H54 (cell line): ENCODE measurements at places on chromosomes 5 and 9.

- no peak for DNase-seq
Observed at GRCh38 chr9:22379272-22379671, 67.4 kb upstream of the DMRTA1 start.

DNA sequence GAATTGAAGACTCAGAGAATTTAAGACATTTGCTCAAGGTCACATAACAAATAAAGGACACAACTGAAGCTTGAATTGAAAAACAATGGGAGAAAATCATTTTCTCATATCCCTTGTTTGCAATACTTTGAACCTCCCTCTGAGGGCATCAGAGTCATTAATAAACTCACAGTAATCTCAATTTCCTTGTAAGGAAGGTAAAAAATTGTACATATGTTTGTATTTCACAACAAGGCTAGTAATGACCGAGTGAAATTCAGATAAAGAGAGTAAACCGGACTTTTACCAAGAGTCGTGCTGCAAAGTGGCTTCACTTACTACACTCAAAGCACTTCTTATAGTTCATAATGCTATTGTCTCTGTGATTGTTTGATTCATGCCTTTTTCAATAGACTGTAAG is 665.0 kb downstream of the NR2F1-AS1 start:
- DNase-seq = no peak

DNA sequence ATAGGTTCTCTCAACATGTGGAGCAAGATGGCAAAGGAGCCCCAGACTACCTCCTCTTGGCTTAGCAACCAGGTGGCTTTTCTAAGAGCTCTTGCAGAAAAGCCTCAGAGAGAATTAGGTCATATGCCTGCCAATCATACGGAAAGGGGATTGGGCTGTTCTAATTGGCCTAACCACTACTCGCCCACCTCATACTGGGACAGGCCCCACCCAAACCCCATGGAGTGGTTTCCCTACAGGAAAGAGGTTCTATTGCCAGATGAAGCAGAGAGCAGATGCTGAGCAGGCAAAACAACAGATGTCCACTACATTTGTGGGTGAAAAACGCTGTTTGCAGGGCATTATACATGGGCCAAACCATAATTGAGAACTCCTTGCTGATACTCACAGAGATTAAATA is 29.0 kb downstream of the ABLIM3 start:
- no peak for DNase-seq

DNA sequence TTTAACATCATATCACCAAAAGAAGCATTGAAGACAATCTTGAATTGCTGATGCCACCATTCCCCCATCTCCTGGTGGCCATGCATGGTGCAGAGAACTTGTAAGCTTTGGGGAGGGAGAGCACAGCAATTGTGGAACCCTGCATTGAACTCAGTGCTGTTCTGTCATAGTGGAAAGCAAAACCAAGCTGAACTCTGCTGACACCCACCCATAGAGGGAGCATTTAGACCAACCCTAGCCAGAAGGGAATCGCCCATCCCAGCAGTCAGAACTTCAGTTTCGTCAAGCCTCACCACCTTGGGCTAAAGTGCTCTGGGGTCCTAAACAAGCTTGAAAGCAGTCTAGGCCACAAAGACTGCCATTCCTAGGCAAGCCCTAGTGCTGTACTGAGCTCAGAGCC is 37.4 kb upstream of the RUSC2 start:
- DNase-seq = no peak

GRCh38 chr5:143222287-143223231 is 180.9 kb downstream of the NR3C1 start:
- no peak for DNase-seq

GRCh38 chr9:81619353-81620001 is 69.9 kb downstream of the TLE1 start:
- peak; percentile 19 for DNase-seq

- peak; percentile 57 for DNase-seq
Observed at GRCh38 chr9:88197781-88198340, 59.6 kb upstream of the SPATA31C2 start.

DNA sequence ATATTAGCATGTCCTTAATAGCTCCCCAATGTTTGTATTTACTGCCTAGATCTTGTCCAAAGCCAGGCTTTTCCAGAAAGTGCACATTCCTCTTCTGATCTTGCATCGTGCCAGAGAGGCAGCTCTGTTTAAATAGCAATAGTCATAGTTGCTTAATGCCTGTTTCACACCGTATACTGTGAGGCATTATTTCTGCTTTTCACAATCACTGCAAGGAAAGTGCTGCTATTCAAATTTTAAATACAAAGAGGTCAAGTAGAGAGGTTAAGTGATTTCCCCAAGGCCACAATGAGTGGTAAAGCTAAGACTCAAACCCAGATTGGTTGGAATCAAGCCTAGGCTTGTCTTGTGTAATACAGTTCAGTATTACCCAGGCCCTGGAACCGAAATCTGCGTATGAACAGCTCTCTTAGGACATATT is 153.6 kb downstream of the SNX18 start:
- no peak for DNase-seq

GRCh38 chr5:20536341-20536740 is 548.3 kb upstream of the CDH18 start:
- DNase-seq = no peak

GRCh38 chr9:136078498-136079011 is 16.5 kb downstream of the NACC2 start:
- no peak for DNase-seq

GRCh38 chr5:90214991-90215390 is 194.6 kb downstream of the CETN3 start:
- DNase-seq = no peak

DNA sequence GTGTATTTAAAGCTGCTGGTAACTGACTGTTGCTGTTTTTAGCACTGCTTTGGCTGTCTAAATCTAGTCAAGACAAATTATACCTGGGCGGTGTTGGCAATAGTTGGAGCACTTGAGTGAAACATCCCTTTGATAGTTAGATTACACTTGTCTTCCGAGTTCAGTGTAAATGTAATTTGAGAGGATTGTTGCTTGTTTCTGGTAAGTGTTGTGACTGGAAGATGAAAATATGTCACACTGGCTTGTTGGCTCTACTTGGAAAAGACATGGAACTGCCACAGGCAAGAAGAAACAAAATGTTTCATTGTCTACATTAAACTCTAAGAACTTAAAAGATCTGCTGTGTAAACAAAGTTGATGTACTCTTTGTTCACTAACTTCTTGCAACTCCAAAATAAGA is 49.2 kb upstream of the PTPRD start:
- DNase-seq = no peak

- no peak for DNase-seq
Observed at GRCh38 chr5:50800410-50800809, 134.0 kb downstream of the PARP8 start.

DNA sequence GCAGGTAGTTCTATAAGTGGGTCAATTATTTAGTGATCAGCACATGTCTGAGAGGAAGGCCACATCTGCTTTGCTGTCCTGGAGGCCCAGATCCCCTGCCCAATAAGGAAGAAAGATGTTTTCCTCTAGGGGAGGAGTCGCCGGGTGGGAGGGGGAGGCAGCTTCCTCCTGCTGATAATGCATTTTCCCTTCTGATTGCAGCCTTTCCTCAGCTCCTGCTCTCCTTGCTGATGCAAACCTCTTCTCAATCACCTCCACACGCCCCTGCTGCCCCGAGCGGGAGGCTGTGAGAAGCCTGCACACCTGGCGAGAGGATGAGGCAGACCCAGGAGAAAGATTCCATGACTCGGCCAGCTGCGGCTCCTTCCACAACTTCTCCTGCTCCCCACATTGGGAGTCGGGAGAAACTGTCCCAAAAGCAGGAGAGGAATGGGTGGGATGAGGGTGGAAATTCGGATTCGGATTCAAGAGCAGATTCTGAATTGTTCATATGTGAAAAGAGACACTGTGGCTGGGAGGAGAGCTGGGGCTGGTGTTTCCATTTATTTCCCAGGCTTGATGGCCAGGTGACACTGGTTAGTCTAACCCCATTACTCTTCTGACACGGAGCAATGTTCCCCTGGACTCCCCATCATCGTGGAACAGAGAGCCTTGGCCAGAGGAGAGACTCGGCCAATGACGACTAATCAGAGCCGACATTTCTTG is 6.8 kb upstream of the NTNG2 start:
- no peak for DNase-seq

- no peak for DNase-seq
Observed at GRCh38 chr5:92401492-92401891, 1018.4 kb upstream of the ARRDC3 start.

DNA sequence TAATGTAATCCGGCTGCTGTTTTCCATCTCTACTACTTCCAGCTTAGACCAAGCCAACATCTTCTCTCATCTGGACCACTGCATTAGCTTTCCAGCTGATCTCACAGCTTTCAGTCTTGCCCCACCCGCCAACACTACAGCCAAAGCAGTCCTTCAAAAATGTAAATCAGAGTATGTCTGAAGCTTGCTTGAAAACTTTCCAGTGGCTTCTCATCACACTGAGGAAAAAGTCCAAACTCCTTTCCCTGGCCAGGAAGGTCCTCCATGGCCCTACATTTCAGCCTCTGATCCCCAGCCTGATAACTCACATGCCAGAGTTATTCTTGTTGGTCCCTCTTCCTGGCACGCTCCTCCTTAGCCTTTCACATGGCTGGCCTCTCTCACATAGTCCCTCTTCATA is 38.5 kb downstream of the TTC1 start:
- no peak for DNase-seq

- DNase-seq = no peak
Observed at GRCh38 chr5:5978501-5979376, 399.6 kb downstream of the MED10 start.

DNA sequence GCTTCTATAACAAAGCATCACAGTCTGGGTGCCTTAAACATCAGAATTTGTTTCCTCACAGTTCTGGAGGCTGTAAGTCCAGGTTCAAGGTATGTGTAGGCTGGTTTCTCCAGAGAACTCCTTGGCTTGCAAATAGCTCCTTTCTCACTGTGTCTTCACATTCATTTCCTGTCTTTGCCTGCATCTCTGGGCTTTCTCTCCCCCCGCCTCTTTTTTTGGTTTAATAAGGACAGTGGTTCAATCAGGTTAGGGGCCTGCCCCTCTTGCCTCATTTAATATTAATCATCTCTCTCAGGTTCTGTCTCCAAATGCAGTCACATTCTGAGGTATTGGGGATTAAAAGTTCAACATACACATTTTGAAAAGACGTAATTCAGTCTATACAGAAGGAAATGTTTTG is 225.5 kb upstream of the ATP10B start:
- DNase-seq = no peak

DNA sequence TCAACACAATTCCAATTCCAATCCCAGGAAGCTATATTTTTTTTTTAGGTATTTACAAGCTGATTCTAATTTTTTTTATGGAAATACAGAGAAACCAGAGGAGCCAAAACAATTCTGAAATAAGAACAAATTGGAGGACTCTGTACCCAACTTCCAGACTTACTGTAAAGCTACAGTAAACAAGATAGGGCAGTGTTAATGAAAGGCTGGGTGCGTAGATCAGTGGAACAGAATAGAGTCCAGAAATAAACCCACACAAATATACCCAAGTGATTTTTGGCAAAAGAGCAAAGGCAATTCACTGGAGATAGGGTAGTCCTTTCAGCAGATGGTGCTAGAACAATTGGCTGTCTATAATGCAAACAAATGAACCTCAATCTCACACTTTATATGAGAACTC is 50.6 kb downstream of the WHRN start:
- no peak for DNase-seq

- DNase-seq = no peak
Observed at GRCh38 chr9:72362680-72363139, 2.3 kb downstream of the ZFAND5 start.

- DNase-seq = no peak
Observed at GRCh38 chr5:102922111-102922720, 167.1 kb downstream of the PAM start.

- no peak for DNase-seq
Observed at GRCh38 chr5:151622367-151623088, 31.4 kb upstream of the FAT2 start.

- DNase-seq = no peak
Observed at GRCh38 chr9:69004836-69005235, 9.1 kb downstream of the PRKACG start.

DNA sequence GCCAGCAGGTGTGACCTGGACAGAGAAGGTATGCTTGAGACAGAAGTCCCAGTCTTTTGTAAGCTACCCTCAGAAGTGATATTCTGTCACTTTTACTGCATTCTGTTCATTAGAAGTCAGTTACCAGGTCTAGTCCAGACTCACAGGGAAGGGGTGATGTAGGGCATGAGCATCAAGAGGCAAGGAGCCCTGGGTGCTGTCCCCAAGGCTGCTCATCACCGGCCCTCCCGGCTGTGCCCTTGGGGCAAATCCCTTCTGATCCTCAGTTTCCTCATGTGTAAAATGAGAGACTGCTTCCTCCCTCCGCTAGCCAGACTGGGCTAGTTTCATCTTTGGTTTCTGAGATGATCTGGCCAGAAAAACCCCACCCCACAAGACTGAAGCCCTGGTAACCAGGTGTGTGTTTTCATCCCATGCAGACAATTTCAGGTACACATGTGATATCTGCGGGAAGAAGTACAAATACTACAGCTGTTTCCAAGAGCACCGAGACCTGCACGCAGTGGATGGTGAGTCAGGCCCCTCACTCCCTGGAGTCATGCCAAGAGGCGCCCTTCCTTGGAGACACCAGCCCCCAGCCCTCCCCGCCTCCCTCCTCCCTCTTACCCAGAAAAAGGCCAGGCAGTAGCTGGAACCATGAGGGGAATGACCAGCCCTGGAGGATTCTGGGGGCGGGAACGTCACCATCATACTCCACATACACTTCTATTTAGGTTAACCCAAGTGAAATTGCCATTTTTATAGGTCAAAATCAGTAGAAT is 71.0 kb downstream of the AMBP start:
- DNase-seq = no peak

DNA sequence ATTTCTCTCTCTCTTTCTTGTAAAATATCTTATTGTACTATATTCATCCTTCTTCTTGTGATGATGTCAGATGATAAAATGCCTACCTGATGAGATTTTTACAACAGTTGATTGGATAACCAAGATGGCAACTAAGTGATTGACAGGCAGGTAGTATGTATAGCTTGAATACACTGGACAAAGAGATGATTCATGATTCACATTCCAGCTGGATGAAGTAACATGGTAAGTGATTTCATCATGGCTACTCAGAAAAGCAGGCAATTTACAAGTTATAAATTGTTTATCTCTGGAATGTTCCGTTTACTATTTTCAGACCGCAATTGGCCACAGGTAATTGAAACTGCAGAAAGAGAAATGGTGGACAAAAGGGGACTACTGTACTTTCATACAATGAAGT is 1471.7 kb upstream of the C9orf72 start:
- DNase-seq = no peak

DNA sequence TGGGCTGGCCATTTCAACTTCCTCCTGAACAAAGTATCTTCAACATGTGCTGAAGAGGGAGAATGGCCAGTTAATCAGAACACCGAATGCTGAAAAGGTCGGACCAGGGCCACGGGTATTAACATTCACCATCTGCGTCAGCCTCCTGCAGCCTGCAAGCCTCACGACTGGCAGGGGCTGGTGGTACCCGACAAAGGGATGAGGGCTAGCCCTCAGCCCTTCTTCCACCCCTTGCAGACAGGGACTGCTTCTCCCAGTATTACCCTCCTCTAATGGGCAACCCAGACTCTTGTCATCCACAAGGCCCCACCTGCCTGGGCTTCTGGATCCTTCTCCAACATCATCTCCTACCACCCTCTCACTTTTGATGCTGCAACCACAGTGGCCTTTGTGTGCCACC is 246.6 kb downstream of the FSTL4 start:
- no peak for DNase-seq
